ENCODE measurements at places on chromosomes 12 and 14. TPM values are rescaled to one million over a fixed set of nuclear protein-coding genes. Genes with fewer than 3 reads are reported as not detected.

FAM90A1 gene
- not detected for total RNA-seq

SLC24A4 gene
- total RNA-seq, result under 0.01 TPM

GLTP gene
- 395 TPM for total RNA-seq

ERBB3 gene
- total RNA-seq, result 36.5 TPM

RFX4 gene
- not detected for total RNA-seq

DLGAP5 gene
- 23.9 TPM for total RNA-seq

MMP19 gene
- 1.2 TPM for total RNA-seq

TAS2R9 gene
- total RNA-seq, result not detected

FITM1 gene
- total RNA-seq, result not detected

LMNTD1 gene
- not detected for total RNA-seq

PPFIA2 gene
- total RNA-seq, result not detected

GALNT8 gene
- not detected for total RNA-seq

P2RX7 gene
- total RNA-seq, result 0.05 TPM

MYO1H gene
- total RNA-seq, result 1.3 TPM

RHOJ gene
- total RNA-seq, result 0.21 TPM

SOAT2 gene
- total RNA-seq, result not detected

ACOT4 gene
- 2.0 TPM for total RNA-seq

ATL1 gene
- total RNA-seq, result 1.6 TPM

SIX1 gene
- 11.3 TPM for total RNA-seq

CLEC4D gene
- not detected for total RNA-seq

NRL gene
- total RNA-seq, result 1.5 TPM

CISTR gene
- total RNA-seq, result not detected

CABP1 gene
- 0.14 TPM for total RNA-seq

PLEKHH1 gene
- total RNA-seq, result 6.3 TPM

LRRK2 gene
- 0.56 TPM for total RNA-seq
